T-cell (primary cell): ENCODE measurements at places on chromosomes 12 and 14. TPM values are rescaled to one million over a fixed set of nuclear protein-coding genes. Genes with fewer than 3 reads are reported as not detected.

- H3K4me1 ChIP-seq, result peaks cover 6% of the 10 kb centered on the region
- no peaks in the 10 kb centered on the region for H3K27me3 ChIP-seq
- no peaks in the 10 kb centered on the region for H3K36me3 ChIP-seq
- DNase-seq, result no peak
- H3K27ac ChIP-seq, result no peak overlapping the region
- no peak overlapping the region for H3K4me3 ChIP-seq
Measured at GRCh38 chr14:68669111-68669511, 123.8 kb downstream of the ZFP36L1 start.

DNA sequence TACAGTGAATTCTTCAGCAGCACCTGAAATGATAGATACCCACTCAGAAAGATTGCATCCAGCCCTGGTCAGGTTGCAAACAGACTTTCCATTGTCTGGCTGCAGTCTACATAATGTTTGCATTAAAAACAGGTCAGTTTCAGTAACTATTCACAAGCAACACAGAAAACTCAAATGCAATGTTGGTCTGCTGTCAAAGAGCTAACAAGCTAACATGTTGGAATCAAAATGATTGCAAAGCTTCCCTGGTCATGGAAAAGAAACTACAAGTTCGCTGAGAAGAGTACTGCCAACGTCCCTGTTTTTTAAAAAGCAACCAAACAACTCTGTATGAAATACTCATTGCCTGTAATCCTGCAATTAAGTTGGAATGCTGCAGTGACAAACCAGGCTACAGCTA is 374.7 kb downstream of the ADAMTS20 start:
- no peaks in the 10 kb centered on the region for H3K27me3 ChIP-seq
- DNase-seq, result no peak
- no peak overlapping the region for H3K27ac ChIP-seq
- H3K36me3 ChIP-seq, result no peaks in the 10 kb centered on the region
- H3K4me1 ChIP-seq, result no peaks in the 10 kb centered on the region
- H3K4me3 ChIP-seq, result no peak overlapping the region

- no peaks in the 10 kb centered on the region for H3K27me3 ChIP-seq
- no peak overlapping the region for H3K27ac ChIP-seq
- H3K36me3 ChIP-seq, result no peaks in the 10 kb centered on the region
- H3K4me1 ChIP-seq, result no peaks in the 10 kb centered on the region
- DNase-seq, result no peak
- no peak overlapping the region for H3K4me3 ChIP-seq
Measured at GRCh38 chr12:58378028-58378427, 436.7 kb downstream of the ATP23 start.

DNA sequence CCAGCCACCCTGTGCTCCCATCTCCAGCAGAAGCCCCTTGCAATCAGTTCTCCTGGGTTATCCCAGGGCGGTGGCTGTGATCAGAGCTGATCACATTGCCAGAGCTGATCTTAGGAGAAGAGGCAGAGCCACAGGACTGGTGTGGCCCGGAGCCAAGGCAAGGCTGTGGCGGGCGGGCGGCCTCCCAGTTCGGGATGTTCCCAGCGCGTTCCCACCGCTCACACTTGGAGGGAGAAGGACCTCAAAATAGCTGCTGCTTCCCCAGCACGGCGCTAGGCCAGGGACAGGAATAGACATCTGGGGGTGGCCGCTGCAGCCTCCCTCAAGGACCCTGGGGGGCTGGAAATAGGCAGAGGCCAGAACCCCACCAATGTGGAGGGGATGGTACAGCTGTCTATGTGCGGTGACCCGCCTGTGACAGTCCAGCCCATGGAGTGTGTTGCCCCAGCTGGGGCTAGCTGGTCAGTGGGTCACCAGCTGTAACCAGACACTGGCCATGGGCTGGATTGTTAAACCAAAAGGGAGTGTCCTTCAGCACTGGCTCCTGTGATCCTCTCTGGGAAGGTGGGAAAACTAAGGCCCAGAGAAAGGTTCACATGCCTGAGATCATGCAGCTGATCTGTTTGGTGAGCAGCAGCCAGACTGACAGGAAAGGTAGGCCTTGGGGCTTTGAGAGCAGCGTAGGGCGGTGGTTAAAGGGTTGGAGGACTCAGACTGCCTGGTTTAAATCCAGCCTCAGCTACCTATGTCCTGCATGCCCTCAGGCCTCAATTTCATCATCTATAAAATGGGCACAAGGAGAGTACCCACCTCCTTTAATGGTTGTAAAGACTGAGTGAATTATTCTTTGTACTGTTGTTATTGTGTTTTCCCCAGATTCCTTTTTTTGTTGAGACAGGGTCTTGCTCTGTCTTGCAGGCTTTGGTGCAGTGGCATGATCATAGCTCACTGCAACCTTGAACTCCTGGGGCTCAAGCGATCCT is 8.0 kb upstream of the POP5 start:
- peaks cover 7% of the 10 kb centered on the region for H3K4me1 ChIP-seq
- H3K27me3 ChIP-seq, result peaks cover 20% of the 10 kb centered on the region
- H3K27ac ChIP-seq, result no peak overlapping the region
- no peak for DNase-seq

SPSB2 gene
- total RNA-seq, result 21.8 TPM

- DNase-seq, result peak; percentile 8
- no peaks in the 10 kb centered on the region for H3K27me3 ChIP-seq
- H3K4me3 ChIP-seq, result no peak overlapping the region
- H3K36me3 ChIP-seq, result no peaks in the 10 kb centered on the region
- H3K27ac ChIP-seq, result no peak overlapping the region
- H3K4me1 ChIP-seq, result no peaks in the 10 kb centered on the region
Measured at GRCh38 chr12:76927170-76927784, 48.5 kb upstream of the CSRP2 start.

DNA sequence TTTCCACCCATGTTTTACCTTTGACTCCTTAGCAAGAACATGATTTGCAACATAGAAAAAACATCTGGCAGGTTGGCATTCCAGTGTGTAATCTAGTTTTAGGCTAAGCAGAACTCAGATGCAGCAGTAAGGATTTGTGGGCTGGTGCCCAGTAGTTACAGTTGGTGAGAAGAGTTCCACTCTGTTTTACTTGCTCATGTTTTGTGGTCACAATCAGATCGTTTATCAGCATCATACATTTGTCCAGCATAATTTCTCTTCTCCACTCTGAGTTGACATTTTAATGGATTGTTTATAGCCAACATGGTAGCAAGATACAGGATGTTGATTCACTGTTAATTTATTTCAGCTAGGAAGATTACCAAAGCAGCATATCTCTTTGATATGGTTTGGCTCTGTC is 120.0 kb downstream of the PDE6H start:
- H3K4me3 ChIP-seq, result no peak overlapping the region
- no peaks in the 10 kb centered on the region for H3K27me3 ChIP-seq
- no peak for DNase-seq

DNA sequence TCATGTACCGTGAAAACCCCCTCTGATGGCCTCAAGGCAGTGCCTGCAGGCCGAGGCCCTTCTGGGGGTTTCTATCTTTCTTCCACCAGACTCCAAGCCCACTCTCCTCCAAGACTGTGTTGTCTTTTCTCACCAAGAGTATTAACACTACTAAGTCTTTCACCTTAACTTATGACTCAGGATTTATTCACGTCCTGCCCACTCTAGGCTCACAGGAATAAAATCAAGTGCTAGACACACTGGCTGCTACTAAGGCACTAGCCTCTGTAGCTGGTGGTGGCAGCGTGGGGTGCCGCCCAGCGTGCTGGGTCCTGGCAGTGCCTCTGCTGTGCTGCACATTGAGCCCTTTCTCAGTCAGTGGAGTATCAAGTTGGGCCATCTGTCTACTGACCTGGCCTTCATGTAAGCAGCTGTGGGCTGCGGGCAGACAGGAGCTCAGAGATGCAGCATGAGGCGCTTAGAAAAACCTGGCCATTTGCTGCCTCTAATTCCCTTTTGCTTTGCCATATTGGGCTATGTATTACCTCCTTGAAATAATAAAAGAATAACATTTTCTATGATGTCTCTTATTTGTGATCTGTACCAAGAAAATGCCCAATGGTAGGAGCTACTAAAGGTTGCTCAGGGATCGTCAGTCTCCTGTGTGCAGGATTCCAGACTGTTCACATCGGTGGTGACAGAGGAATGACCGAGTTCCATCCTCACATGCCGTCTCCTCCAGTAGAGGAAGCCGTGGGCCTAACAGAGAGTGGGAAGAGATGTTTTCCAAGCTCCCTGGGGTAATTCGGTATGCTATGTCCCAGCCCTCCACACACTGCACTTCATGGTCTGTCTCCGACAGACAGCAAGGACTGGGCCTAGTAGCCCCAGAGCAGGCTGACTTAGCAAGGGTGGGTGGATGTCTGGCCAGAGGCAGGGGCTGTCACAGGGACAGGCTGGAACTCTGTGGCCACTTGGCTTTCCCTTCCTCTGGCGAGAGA is 39.9 kb downstream of the MAX start:
- no peak for DNase-seq
- H3K4me3 ChIP-seq, result no peak overlapping the region
- peaks cover 46% of the 10 kb centered on the region for H3K36me3 ChIP-seq
- no peak overlapping the region for H3K27ac ChIP-seq
- H3K27me3 ChIP-seq, result no peaks in the 10 kb centered on the region

ASIC1 gene
- 5.1 TPM for total RNA-seq

PZP gene
- not detected for total RNA-seq

LUM gene
- total RNA-seq, result 1.1 TPM

OTOGL gene
- not detected for total RNA-seq

AQP5 gene
- not detected for total RNA-seq

DNA sequence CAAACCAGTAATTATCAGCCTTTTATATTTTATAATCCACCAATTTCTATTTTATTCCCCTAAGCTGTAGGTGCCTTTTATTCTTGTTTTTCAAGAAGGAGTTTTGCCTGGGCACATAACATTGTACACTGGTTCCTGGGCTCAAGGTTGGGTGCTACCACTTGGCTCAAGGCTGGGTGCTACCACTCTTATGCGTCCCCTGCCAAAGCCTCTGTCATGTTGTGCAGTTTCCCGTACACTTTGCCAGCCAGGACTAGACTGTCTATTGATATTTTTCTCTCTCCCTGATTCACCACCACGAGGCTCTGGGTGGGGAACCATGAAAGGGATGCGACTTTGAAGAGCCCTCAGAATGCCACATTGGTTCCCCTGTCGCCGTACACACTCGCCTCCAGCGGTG is 52.5 kb upstream of the VASH1 start:
- no peaks in the 10 kb centered on the region for H3K36me3 ChIP-seq
- H3K4me3 ChIP-seq, result no peak overlapping the region
- no peaks in the 10 kb centered on the region for H3K27me3 ChIP-seq

- H3K27ac ChIP-seq, result no peak overlapping the region
- H3K4me1 ChIP-seq, result peaks cover 36% of the 10 kb centered on the region
- H3K27me3 ChIP-seq, result no peaks in the 10 kb centered on the region
- no peaks in the 10 kb centered on the region for H3K36me3 ChIP-seq
- no peak for DNase-seq
Measured at GRCh38 chr12:107390414-107390813, 295.2 kb upstream of the PWP1 start.

DNA sequence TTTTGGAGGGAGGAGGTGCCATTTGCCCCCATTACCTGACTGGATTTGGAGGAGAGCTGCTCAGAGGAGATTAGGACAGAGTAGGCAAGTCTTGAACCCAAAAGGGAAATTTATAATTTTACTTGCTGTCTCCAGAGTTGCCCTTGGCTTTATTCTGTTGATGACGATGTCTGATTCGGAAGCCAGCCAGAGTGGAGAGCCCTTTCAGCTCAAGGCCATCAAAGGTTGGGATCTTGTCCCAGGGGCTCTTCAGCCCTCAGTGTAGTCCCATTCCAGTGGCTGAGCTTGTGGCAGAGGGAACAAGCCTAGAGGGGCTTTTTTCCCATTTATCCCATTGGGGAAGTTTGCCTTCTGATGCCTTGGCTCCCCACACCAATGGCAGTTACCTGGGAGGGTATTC is 71.8 kb downstream of the HSD17B6 start:
- H3K27me3 ChIP-seq, result no peaks in the 10 kb centered on the region
- no peak for DNase-seq
- H3K4me1 ChIP-seq, result peaks cover 14% of the 10 kb centered on the region

KRT79 gene
- not detected for total RNA-seq

GRCh38 chr12:87120440-87120839 is 864.2 kb upstream of the MGAT4C start:
- no peak overlapping the region for H3K27ac ChIP-seq
- H3K4me3 ChIP-seq, result no peak overlapping the region
- no peak for DNase-seq
- no peaks in the 10 kb centered on the region for H3K27me3 ChIP-seq
